ENCODE measurements at places on chromosomes 12 and 14.

DNA sequence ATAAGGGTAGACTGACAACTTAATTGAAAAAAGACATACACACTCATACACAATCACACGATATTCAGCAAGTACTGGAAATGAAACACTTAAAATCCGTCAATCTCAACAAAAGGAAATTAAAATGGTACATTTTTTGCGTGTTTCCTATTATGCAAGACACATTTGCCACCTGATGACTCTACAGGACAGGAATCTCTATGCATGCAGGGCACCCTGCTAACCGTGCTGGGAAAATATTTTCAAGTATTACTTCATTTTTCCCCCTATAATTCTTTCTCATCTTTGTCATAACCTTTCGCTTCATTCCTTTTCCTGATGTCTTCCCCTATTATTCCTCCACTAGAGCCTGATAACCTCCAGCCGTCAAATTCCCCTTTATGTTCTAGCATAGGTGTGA is 150.2 kb downstream of the TMEM132D start:
- DNase-seq, result no peak

- peak; percentile 47 for DNase-seq
Observed at GRCh38 chr12:71938728-71939385, at the start of gene TPH2. TSS of gene TPH2 (plus strand) at chr12:71938845. CDS start at chr12:71938987, 142 bp downstream.

GRCh38 chr12:57276935-57277563 is 26.1 kb upstream of the STAC3 start:
- no peak for DNase-seq

GRCh38 chr14:75995372-75996041 is 9.9 kb downstream of the IFT43 start:
- no peak for DNase-seq

- DNase-seq, result no peak
Observed at GRCh38 chr12:21323736-21324135, 11.0 kb downstream of the SLCO1A2 start.

DNA sequence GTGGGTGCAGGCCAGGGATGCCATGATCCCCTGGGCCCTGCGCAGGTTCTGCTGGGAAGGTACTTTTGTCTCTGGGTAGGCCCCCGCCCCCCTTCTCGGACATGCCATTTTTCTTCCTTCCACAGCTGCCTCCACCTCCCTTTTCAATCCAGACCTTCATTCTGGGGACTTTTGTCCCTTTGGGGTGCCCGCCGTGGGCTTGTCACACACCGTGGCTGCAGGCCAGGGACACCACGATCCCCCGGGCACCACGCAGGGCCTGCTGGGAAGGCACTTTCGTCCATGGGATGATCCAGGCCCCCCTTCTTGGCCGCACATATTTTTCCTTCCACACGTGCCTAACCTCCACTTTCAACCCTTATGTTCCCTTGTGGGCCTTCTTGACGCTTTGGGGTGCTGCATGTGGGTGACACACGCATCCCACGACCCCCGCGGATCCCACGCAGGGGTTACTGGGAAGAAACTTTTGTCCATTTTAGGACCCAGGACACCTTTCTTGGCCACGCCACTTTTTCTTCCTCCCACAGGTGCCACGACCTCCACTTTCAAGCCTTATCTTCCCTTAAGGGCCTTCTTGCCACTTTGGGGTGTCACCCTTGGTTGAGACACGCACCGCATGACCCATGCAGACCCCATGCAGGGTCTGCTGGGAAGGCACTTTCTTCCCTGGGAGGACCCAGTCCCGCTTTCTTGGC is 272.5 kb downstream of the ALG10 start:
- DNase-seq, result no peak

GRCh38 chr12:76636121-76636692 is 76.6 kb upstream of the OSBPL8 start:
- no peak for DNase-seq

GRCh38 chr12:8566525-8566924 is 25.8 kb upstream of the CLEC4E start:
- DNase-seq, result no peak

GRCh38 chr14:99593971-99594841 is 9.8 kb downstream of the CCDC85C start:
- no peak for DNase-seq

DNA sequence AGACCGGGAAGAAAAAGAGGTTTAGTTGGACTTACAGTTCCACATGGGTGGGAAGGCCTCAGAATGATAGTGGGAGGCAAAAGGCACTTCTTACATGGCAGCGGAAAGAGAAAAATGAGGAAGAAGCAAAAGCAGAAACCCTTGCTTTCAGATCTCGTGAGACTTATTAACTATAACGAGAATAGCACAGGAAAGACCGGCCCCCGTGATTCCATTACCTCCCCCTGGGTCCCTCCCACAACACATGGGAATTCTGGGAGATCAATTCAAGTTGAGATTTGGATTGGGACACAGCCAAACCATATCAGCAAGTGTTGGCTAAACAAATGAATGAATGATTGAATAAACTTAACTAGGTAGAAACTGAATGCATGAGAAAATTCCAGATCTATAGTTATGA is 85.3 kb upstream of the PARP11 start:
- no peak for DNase-seq

- no peak for DNase-seq
Observed at GRCh38 chr12:50211392-50212070, 44.4 kb upstream of the CERS5 start.

GRCh38 chr12:14913381-14913781 is 25.0 kb downstream of the ERP27 start:
- no peak for DNase-seq

- no peak for DNase-seq
Observed at GRCh38 chr12:117342682-117343081, 18.7 kb downstream of the NOS1 start.

DNA sequence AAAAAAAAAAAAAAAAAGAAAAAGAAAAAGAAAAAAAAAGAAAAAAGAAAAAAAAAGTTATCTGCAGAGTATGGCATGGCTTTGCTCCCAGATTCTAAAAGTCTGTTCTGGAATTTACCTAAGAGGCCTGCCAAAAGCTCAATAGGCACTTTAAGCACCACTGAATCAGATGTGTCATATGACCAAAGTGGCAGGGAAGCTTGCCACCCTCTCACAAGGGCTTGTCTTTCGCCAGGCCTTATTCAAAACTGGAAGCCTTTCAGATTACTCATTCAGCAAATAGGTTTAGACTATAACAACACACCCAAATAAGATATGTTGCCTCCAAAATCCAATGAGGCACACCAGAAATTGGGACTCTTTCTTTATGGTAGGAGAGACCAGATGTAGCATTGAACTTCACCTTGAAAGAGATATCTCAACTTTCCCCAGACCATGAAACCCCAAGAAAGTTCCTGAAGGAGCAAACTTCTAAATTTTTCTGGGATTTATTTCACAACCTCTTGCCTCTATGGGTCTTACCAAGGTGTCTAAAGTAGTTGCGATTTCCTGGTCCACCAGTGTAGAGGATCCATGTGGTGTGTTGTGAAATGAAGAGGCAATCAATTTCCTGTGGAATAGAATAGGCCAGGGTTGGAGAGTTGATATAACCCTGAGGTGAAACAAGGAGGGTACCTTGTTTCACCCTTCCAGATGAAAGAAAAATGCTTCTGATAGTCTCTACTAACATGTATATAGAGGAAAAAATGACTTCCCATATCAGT is 218.8 kb downstream of the DAD1 start:
- no peak for DNase-seq

GRCh38 chr12:23132357-23132756 is 507.4 kb downstream of the ETNK1 start:
- no peak for DNase-seq

- no peak for DNase-seq
Observed at GRCh38 chr14:61098721-61099120, 117.7 kb downstream of the SLC38A6 start.

DNA sequence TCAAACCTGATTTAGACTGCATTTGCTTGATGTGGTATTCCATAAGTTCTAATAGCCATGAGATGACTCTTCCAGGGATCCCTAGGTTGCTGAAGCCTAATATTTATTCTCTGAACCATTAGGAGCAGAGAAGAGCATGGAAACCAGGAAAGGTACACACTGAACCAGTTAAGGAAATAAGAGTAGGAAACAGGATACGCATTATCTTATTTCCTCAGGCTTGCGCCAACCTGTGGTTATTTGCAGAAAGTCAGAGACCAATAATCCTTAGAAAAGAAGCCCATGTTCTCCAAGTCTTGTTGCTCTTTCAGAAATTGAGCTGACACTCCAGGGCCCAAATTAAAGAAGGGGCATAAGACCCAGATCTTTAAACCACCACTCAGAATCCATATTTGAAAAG is 41.8 kb upstream of the SMUG1 start:
- no peak for DNase-seq

GRCh38 chr14:58942516-58942915 is 246.0 kb upstream of the DAAM1 start:
- DNase-seq, result no peak

DNA sequence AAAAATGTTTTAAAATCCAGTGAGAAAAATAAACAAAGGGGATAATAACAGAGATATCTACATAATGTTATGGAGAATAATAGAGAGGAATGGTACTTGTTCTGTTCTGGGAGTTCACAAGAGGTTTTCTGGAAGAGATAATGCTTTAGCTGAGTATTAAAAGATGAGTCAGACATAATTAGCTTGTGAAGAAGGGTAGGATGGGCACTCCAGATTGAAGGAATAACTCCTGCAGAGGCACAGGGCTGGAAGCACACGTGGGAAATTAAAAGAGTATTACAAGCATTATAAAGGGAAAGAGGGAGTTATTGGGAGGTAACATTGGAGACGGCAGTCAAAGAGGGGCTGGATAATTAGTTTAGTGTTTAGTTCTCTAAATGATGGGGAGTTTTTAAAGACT is 124.9 kb upstream of the BTG1 start:
- no peak for DNase-seq

- DNase-seq, result no peak
Observed at GRCh38 chr12:49195736-49196135, 6.9 kb upstream of the TUBA1A start.

- no peak for DNase-seq
Observed at GRCh38 chr14:38618514-38618913, 362.6 kb upstream of the CLEC14A start.

DNA sequence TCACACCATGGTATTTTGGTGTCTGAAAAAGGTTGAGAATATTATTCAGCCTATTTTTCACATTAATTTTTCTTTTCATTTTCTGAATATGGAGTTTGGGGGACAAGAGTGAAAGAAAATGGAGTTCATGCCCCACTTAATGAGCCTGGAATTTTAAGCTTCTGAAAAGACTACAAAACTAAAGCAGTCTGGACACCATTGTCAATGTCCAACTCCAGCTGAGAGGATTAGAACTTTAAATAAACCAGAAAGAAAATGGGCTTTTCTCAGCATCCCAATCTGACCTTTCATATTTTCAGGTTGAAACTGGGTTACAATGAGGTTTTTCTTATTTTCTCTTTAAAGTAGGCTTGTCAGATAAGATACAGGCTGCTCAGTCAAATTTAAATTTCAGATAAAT is 207.7 kb downstream of the SLC6A15 start:
- no peak for DNase-seq

GRCh38 chr14:20184181-20184580 is 6.5 kb upstream of the OR11G2 start:
- DNase-seq, result no peak

- DNase-seq, result no peak
Observed at GRCh38 chr12:131869871-131870418, 24.5 kb upstream of the ULK1 start.
